ENCODE measurements at places on chromosomes 5 and 9.

DNA sequence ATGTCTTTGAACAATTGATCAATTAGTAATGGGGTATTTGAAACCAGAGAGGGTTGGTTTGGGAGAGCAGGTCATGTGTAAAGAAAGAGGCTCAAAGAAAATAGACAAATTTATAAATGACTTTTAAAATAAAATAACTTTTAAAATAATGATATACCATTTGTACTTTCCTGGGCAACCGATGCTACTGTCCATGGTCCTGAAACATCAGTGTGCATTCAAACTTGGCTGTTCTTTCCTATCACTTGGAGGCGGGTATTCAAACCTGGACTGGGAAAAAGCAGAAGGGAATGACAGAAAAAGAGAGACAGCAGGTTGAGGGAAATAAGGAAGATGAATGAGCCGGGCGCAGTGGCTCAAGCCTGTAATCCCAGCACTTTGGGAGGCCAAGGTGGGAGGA lies 1446.4 kb upstream of the WWC1 start:
- DNase-seq, result no peak

- no peak for DNase-seq
Measured at GRCh38 chr5:155015239-155015638, 1.7 kb downstream of the KIF4B start.

DNA sequence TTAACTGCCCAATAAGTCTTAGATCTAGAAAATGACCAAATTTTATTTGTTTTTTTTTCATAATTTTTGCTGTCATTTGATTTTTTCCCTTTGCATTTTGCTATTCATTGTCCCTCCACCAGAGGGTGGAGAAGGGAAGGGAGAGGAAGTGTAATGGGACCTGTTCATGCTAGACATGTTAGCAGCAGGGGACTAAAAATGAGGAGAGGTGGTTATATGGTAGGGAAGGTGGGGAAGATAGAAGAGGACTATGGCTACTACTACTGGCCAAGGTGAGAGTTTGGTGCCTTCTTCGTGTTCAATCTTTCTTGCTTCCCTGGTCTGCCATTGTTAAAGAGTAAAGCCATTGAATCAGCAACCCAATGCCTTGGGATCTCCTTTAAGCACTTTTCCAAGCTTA lies 6.4 kb downstream of the GRIA1 start:
- DNase-seq, result no peak

- DNase-seq, result no peak
Measured at GRCh38 chr5:83900306-83900705, 179.7 kb upstream of the HAPLN1 start.

GRCh38 chr5:124210111-124210910 lies 536.1 kb downstream of the ZNF608 start:
- DNase-seq, result no peak

DNA sequence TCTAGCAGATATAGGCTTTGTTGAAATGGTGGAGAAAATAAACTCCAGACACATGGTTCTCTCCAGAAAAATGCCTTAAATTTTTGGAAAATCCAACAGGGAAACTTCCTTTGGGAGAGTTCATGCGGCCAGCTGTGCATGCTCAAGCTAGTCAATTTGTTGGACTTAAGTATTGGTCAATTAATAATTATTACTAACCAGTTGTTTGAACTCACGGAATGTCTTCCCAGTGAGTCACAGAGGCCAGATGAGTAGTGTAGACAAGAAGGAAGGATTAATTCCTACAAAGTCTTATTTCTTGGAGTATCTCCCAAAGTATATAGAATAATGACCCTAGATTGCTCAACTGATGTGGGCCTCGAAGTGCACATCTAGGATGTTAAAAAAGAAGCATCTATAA lies 103.6 kb downstream of the MACIR start:
- DNase-seq, result no peak

- no peak for DNase-seq
Measured at GRCh38 chr5:177601577-177602457, 1.9 kb downstream of the B4GALT7 start.

DNA sequence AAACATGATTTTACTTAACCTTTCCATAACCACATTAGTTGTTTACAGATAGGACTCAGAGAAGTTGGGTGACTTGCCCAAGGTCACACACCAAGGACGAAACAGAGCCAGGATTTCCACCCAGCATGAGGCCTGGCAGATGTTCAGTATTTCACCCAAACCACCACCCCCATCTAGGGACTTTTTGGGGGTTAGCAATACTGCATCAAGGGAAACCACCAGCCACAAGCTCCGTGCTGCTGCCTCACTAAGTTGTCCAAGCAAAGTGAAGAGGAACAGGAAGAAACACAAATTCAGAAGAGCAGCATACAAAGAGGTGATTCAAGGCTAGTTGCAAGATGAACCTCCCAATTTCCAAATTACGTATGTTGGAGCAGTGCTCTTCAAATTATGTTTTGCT lies 219.6 kb upstream of the RORB start:
- DNase-seq, result peak; percentile 39

DNA sequence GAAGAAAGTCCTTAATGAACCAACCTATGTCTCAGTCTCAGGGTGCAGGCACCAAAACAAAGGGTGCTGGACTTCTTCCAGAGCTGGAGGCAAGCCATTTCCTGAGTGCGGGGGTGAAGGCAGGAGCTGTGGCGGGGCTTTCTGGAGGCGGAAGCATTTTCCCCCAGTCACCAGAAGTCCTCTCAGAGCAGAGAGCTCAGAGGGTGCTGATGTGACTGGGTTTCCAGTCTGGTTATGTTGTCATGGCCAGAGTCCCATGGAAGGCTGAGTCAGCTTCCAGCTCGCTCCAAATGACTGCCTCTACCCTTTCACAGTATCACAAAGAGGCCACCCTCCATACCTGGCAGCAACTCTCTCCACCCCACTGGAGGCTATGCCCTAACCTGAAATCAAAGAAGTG lies 86.0 kb downstream of the TRPC7 start:
- peak; percentile 1 for DNase-seq

- DNase-seq, result no peak
Measured at GRCh38 chr9:89001917-89002540, 10.8 kb downstream of the S1PR3 start.

GRCh38 chr9:73437758-73438157 lies 286.1 kb downstream of the ANXA1 start:
- no peak for DNase-seq

GRCh38 chr5:152532714-152533113 lies 127.6 kb upstream of the NMUR2 start:
- no peak for DNase-seq

- DNase-seq, result no peak
Measured at GRCh38 chr5:71711610-71712009, 7.5 kb upstream of the CARTPT start.

GRCh38 chr9:89465001-89465451 lies 32.9 kb downstream of the SEMA4D start:
- DNase-seq, result no peak

DNA sequence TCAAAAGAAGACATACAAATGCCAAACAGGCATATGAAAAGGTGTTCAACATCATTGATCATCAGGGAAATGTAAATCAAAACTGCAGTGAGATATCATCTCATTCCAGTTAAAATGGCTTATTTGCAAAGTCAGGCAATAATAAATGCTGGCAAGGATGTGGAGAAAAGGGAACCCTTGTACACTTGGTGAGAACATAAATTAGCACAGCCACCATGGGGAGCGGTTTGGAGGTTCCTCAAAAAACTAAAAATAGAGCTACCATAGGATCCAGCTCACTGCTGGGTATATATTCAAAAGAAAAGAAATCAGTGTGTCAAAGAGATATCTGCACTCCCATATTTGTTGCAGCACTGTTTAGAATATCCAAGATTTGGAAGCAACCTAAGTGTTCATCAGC lies 50.3 kb downstream of the AP3S1 start:
- DNase-seq, result no peak

DNA sequence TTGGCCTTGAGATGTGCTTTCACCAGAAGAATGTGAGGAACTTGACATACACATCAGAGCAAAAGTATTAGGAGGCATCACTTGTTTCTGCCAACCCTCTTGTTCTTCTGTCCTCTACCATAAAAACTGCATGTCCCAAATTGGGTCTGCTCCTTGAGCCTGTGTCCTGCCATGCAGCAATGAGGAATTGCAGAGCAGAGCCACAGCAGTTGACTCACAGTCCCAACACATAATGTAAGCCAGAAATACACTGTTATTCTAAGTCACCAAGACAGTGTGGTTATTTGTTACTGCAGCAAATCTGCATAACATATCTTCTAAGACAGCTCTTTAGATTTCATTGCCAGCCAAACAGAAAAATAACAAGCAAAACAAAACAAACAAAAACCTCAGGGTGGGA lies 598.2 kb downstream of the PRELID2 start:
- DNase-seq, result no peak

- no peak for DNase-seq
Measured at GRCh38 chr5:68320413-68320986, 104.9 kb downstream of the PIK3R1 start.

GRCh38 chr9:97983589-97984187 lies 547 bp downstream of the ANP32B start:
- peak; percentile 56 for DNase-seq

GRCh38 chr5:67815455-67816391 lies 399.8 kb upstream of the PIK3R1 start:
- no peak for DNase-seq

DNA sequence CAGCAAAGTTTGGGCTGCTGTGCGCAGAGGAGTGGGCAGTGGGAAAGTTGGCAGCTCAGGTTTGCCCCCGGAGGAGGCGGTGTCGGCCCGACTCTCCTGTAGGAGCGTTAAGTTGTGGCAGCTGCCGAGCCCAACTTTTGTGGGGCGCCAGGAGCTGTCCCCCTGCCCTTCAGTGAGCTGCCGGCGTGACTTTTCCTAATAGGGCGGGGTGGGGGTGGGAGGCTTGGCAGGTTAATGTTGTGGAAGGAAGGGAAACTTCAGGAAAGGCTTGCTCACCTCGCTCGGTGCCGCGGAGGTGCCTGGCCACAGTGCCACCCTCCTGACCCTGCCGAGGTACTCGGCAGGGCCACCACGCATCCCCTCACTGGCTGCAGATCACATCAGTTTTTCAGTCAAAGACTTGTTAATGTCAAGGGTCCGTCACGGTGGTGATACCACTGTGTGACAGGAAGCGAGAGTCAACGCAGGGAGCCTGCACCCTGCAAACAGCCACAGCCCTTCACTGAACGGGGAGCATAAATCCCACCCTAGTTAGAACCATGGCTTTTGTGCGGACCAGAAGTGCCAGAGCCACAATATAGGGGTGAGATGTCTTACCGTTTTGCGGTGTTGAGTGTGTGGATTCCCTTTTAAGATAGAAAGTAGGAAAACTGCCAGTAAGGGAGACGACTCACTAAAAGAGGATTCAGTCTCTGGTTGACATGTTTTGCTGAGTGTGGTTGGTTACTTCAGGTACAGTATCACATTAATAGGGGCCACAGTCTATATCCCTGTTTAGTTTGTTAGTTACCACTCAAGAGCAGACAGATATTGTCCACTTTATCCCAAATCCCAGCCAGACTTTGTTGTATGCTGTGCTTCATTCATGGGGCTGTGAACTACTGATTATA lies 796 bp downstream of the LNPEP start:
- DNase-seq, result peak; percentile 64

DNA sequence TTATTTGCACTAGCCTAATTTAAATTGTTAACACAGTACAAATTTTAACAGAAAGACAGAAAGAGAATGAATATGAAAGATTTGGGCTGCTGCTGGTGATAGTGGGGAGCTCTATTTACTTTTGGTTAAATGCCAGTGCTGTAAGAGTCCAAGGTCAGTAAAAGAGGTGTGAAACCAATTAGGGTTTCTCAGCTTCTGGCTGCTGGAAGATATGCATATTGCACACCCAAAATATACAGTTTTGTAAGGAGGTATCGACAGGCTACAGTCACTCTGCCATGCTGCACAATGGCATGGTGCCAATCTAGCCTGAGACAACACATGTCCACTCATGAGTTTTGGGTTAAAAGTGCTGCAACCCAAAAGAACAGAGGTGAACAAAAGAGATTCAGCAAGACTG lies 79.3 kb downstream of the PPP2R2B start:
- no peak for DNase-seq

- no peak for DNase-seq
Measured at GRCh38 chr5:100913298-100913697, 10.2 kb upstream of the ST8SIA4 start.

GRCh38 chr5:98564836-98565235 lies 208.6 kb upstream of the RGMB start:
- no peak for DNase-seq
